ENCODE measurements at places on chromosomes 7 and 10.

- DNase-seq: peak; percentile 43
Observed at GRCh38 chr7:44486693-44487092, 3.8 kb downstream of the NUDCD3 start.

GRCh38 chr7:118949031-118949430 is 724.5 kb downstream of the ANKRD7 start:
- DNase-seq: no peak

DNA sequence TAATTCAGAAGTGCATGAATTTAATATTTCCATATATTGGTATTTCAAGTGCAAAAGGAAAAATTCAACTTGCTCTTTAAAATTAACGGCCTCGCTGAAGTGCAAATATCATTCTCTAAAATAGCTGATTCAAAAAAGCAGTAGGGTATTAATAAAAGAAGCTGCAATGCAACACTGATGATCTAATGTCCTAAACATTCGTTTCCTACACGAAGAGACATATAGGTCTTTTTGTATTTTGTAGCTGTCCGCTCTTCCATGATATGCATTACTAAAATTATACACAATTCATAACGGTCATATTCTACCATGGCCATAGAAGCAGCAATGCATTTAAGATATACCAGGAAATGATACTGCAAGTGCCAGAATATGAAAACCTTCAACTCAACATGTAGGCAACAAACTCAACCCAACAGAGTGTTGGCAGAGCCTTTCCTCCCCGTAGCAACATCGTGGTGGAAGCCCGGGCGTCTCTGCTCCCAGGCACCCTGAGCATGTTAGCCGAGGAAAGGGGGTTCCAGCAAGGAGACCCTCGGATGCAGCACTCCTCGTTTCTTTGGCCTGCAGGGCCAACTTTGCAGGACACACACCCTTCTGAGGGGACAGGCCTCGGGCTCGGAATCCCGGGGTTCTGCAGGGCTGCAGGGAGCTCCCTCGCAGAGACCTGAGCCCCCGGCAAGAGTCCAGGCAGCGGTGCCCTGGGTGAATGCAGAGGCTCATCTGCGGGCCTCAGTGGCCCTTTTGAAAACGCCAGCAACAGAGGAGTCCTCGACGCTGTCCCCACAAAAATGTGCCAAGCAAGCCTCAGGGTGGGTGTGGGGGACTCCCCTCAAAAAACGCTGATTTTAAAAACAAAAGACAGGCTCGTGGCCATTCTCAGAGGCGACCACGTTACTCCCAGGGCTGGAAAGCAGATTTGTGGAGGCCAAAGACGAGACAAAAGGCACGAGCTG is 1.6 kb downstream of the FAM171A1 start:
- DNase-seq: peak; percentile 44

GRCh38 chr10:85175635-85176034 is 847.2 kb downstream of the CCSER2 start:
- no peak for DNase-seq

- no peak for DNase-seq
Observed at GRCh38 chr7:1647961-1648672, 22.0 kb upstream of the ELFN1 start.

GRCh38 chr7:106357675-106358074 is 72.9 kb upstream of the NAMPT start:
- no peak for DNase-seq

GRCh38 chr10:116671274-116671926 is 50.6 kb downstream of the PNLIPRP2 start:
- DNase-seq: no peak

Measured in endothelial cell of umbilical vein (primary cell).